ENCODE measurements at places on chromosomes 5 and 9.

- no peak for DNase-seq
Measured at GRCh38 chr5:17255471-17256021, 38.1 kb downstream of the BASP1 start.

DNA sequence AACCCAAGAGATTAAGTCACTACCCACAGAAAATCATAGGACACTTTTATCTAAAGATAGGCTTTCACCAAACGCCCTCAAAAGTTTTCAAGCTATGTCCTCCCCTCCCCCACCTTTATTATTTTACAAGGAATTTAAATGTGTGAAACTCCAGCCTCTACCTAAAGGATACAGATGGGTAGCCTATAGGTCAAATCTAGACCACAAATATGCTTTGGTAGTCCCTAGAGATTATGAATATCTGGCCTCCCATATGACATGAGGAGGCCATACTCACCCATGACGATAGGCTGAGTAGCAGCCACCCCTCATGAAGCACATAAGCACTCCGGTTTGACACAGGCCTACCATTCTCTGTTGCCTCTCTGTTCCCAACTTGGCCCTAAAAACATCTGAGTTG is 11.9 kb downstream of the SIL1 start:
- no peak for DNase-seq

- peak; percentile 30 for DNase-seq
Measured at GRCh38 chr5:126339215-126339805, 83.9 kb upstream of the GRAMD2B start.

DNA sequence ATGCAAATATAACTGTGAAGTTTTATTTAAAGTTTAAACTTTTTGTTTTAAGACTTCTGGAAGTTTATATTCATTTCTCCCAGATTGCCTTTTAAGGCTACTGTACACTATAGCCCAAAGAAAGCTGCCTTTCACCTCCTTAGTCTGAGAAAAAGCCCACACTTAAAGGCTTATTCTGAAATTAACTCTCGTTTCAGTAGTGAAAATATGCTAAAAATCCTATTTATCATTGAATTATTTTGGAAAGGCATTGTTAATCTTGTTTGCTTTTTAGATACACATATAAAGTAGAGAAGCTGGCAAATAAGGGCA is 3.3 kb upstream of the PURA start:
- no peak for DNase-seq

DNA sequence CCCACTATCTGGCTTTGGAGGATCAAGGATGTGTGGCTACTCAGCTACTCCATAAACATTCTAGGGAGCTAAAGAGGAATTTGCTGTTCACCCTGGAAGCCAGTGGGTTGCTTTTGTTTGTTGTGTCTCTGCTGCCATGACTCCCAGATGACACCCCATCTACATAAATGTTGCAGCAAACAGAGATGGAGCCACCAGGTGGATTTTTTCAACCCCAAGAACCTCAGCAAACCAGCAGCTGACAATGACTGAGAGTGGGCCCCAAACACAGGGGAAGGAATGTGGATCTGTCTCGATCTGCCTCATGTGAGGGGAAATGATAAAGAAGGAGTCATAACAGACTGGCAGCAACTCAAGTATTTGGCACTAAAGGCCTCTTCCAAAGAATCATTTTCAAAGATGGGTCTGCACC is 132.7 kb upstream of the TNC start:
- DNase-seq, result peak; percentile 65

DNA sequence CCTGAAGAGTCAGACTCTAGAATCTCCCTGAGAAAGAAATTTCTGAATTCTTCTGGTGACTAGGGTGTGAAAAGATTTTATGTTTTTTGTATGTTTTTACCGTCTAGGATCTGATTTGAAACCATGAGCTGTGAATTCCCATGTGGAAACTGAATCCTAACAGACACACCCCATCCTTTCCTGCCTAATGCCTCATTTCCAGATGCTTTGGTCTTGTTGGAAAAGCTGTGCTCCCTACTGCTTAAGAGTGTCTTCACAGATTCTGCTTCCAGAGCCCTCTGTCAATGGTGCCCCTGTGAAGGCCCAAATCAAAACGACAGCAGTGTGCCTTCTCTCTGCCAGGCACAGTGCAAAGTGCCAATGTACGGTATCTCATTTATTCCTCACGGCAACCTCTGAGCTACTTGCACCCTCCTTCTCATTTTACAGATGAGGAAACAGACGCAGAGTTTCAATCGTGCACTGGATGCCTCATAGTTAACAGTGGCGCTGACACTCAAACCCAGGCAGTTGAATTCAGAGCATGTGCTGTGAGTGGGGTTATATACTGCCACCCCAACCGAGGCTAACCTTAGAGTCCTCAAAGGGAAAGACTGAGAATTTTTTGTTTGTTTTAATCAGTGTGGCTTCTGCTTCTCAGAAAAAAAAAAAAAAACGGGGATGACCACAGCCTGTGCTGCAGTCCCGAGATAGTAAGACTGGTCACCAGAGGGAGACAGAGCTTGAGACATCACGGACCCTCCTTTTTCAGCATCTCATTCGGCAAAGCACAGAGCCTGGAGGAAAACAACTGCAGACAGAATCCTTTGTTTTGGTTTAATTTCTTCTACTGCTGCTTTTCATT is 188.4 kb downstream of the SNCAIP start:
- DNase-seq, result peak; percentile 55

DNA sequence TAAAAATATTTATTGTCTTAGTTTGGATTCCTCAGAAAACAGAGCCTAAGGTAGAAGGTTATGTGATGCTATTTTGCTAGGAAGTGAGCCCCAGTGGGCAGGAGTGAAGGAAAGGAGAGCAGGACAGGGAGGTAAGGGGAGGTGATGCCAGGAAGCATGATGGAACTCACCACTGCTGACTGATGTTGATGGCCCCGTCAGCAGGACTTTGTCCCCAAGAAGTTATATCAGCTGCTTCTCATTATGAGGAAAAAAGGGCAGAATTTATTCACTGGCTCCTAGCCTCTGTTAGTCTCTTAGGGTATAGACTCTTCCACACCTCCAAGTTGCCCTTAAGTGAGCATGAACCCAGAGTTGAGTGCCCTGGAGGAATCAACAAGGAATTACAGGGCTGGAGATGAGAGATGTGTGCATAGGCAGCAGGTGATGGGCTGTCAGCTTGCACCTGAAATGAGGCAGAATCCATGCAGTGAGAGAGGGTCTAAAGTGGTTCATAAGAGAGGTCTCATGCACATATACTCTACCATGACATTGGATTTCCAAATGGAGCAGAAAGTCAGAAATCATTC is 120.6 kb upstream of the NIPBL start:
- no peak for DNase-seq

DNA sequence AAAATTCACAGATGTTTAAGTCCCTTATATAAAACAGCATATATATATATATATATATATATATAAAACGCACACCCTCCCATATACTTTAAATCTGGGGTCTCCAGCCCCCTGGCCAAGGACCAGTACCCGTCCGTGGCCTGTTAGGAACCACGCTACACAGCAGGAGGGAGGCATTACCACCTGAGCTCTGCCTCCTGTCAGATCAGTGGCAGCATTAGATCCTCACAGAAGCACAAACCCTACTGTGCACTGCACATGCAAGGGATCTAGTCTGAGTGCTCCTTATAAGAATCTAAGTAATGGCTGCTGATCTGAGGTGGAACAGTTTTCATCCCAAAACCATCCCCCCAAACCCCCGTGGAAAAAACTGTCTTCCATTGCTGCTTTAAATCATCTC is 9.0 kb downstream of the PSIP1 start:
- no peak for DNase-seq

- no peak for DNase-seq
Measured at GRCh38 chr5:16894236-16895057, 41.6 kb downstream of the MYO10 start.

DNA sequence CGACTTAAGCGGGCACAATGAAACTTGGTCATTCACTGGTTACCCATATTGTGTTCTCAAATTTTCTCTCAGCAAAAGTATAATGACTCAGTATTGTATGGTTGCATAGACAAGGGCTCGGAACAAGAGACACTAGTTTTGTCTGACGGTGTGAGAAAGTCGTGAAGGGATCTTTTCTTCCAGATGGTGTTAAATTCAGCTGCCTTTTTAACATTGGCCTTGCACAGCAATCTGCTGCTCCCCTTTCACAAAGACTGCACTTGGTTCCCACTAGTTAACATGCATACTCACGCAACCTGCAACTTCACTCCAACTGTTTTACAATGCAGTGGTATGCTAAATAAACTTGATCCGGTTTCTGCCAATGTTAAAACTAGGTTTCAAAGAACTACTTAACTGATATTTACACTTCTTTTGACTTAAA is 219.2 kb downstream of the MEF2C start:
- no peak for DNase-seq

GRCh38 chr9:132768932-132769905 is 99.0 kb downstream of the GTF3C4 start:
- peak; percentile 59 for DNase-seq

- no peak for DNase-seq
Measured at GRCh38 chr9:81150016-81150625, 539.2 kb downstream of the TLE1 start.

DNA sequence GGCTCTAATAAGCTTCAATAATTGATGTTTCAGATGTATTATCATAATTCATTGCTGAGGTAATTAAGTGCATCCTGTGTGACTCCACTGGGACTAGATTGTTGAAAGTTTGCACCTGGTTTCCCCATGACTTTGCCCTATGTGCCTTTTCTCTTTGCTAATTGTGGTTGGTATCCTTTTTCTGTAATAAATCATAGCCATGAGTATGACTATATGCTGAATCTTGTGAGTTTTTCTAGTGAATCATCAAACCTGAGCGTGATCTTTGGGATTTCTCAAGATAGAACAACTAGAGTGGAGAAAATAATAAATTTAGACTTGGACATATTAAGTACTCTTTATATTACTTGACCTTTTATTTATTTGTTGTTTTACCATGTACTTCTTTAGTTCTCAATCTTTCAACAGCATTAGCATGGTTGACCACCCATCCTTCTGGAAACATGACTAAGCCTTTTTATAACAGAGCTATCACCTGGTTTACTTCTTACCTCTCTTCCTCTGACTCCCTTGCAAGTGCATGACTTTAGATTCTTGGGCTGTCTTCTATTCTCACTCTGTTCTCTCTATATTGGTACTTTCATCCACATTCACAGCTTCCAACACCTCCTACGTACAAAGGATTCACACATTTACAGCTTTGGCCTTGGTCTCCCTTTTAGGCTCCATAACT is 239.6 kb upstream of the TAS2R1 start:
- no peak for DNase-seq

- DNase-seq, result no peak
Measured at GRCh38 chr5:64865662-64866061, 96.9 kb downstream of the CWC27 start.

GRCh38 chr9:129351058-129351641 is 173.1 kb upstream of the IER5L start:
- no peak for DNase-seq

GRCh38 chr5:94388773-94389514 is 229.5 kb downstream of the KIAA0825 start:
- DNase-seq, result no peak

DNA sequence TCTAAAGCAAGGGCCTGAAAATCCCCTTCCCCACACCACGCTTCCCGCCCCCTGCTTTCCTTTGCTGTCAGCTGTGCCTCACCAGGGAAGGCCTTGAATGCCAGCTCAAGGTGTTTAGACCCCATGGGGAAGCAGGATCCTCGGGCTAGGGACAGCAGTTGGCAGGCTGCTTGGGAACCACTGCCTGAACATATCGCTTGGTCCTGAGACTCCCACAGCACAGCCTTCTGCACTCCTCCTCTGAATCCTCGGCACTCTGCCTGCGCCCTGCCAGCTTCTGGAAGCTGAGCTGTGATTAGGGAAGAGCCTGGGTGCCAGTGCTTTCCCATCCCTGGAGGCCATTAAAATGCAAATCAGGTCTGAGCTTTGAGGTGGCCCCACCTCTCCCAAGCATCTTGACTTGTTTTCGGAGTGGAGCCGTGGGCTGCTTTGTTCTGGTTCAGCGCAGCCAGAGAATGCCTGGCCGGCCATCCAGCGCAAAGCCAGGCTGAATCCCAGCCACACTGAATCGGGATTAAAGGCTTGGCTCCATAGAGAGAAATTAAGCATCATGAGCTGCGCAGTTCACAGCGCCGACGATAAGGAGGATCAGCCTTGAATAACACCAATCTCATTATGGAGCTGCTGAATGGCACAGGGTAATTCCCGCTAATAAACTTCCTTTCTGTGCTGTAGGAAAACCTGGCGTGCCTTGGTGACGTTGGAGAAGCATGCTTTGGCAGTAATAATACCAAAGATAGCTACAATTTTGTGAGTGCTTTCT is 40.0 kb downstream of the AMBP start:
- peak; percentile 76 for DNase-seq

GRCh38 chr9:95570646-95571045 is 53.9 kb upstream of the PTCH1 start:
- no peak for DNase-seq
